Fibroblast of skin of left quadriceps (primary cell): ENCODE measurements at places on chromosomes 4 and X.

GRCh38 chr4:157290622-157291021 lies 70.1 kb downstream of the GRIA2 start:
- DNase-seq: no peak

GRCh38 chrX:23548164-23548563 lies 119.1 kb upstream of the PRDX4 start:
- DNase-seq: peak; percentile 58

- no peak for DNase-seq
Observed at GRCh38 chrX:11750046-11750445, 8.0 kb upstream of the MSL3 start.

DNA sequence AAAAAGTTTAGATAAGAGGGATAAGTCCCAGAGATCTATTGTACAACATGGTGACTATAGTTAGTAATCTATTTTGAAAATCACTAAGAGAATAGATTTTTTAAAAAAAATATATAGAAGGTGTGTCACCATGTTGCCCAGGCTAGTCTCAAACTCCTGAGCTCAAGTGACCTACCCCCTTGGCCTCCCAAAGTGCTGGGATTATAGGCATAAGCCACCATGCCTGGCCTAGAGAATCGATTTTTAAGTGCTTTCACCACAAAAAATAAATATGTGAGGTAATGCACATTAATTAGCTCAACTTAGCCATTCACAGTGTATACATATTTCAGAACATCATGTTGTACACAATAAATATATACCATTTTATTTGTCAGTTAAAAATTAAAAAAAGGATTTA lies 56.7 kb upstream of the TBC1D9 start:
- DNase-seq: no peak

- peak; percentile 9 for DNase-seq
Observed at GRCh38 chrX:46444011-46444410, 101.2 kb downstream of the ZNF674 start.

- no peak for DNase-seq
Observed at GRCh38 chrX:123049071-123049625, 134.9 kb upstream of the GRIA3 start.

GRCh38 chrX:1242891-1243402 lies 25.7 kb upstream of the CSF2RA start:
- DNase-seq: no peak

DNA sequence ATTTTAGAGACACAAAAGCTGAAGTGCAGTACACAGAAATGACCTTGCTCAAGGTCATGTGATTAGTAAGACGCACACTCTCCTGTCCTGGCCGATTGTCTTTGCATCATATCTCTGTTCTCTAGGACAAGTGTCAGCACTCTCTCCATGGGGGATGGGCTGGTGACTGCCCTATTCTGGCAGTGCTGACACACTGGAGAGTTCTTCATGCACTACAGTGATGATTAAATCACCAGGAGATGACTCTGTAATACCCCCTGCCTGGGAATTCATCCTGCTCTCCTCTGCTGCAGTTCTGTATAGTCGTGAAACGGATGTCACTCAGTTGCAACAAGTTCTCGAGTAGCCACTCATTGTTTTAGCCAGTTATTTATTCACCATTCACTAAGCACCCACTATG lies 5.3 kb upstream of the SHISA3 start:
- no peak for DNase-seq

DNA sequence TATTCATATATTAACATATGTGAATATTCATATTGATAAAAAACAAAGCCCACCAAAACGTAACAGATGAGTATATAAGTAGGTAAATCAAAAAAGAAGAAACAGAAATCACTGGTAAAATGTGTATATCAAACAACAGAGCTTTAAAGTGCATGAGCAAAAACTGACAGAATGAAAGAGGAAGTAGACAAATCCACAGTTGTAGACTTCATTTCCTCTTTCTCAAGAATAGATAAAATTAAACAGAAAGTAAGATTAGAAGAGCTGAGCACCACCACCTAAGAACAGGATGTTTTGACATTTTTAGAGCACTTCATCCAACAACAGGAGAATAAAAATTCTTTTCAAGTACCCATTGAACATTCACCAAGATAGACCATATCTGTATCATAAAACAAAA lies 64.6 kb downstream of the CNKSR2 start:
- DNase-seq: no peak

DNA sequence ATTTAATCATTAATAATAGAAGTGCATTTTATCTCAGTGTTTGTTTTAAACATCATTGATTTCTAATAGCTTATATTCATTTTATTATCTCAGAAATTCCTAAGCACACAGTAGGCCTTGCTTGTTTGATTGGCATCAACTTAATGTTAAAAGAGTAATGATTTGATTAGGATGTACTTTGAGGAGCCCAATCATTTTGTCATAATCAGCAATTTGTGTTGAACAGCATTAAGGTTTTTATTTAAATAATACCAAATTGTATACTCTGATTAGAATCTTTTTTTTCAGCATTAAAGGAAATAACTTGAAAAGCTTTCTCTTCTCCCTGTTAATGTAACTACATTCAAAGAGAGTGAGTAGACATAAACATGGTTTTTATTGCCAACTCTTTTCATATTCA lies 2262.0 kb upstream of the TENM3 start:
- no peak for DNase-seq

DNA sequence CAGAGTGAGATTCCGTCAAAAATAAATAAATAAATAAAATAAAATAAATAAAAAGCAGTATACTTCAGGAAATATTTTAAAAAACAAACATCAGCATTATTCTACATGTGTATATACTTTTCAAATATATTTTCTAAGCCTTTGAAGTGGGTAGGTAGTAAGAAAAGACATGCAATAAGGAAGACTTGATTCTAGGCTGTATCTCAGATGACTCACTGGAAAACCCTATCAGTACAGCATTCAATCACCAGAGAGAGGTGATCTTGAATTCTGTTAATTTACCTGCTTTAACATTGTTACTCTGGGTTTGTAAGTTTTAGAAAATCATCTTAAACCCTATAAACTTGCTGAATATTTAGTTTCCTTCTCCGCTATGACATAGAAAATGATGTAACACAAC lies 106.6 kb upstream of the NAP1L5 start:
- DNase-seq: no peak

- DNase-seq: no peak
Observed at GRCh38 chrX:48933757-48934156, 14.9 kb upstream of the PIM2 start.
